NCI-H2081 treated with DMSO at 0.1 percent for 48 hours (cell line): ENCODE measurements at places on chromosomes 11 and 22.

DNA sequence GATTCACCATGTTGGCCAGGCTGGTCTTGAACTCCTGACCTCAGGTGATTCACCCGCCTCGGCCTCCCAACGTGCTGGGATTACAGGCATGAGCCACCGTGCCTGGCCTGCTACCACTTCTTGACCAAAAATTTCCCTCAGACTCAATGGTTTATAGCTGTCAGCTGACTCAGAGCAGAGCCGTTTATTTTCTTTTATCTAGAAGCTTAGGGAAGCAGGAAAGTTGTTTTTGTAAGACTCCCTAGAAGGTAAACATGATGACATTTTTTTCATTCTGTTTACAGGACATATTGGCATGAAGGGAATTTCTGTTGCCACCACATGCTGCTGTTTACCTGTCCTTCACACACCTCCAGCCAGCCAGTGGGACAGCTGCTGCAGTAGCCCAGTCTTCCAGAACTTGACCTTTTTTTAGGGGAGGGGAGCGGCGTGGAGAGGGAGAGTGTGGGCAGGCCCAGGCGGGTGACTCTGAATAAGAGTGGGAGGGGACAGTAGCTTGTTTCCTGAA, 56.1 kb upstream of the PTPRJ start:
- no peak for DNase-seq

- no peak for DNase-seq
These were observed 6.4 kb upstream of the CSRP3 start for GRCh38 chr11:19208181-19208580.

GRCh38 chr11:6497069-6497839, at the start of gene DNHD1:
TSS of gene DNHD1 (plus strand) at chr11:6497280. CDS start at chr11:6498216, 936 bp downstream.
- no peak for DNase-seq

GRCh38 chr11:129427816-129428406, 52.3 kb downstream of the BARX2 start:
- no peak for DNase-seq

- DNase-seq, result no peak
These were observed 12.5 kb upstream of the CHST1 start for GRCh38 chr11:45677770-45678512.

GRCh38 chr11:788009-788640, 1.8 kb downstream of the CEND1 start:
- DNase-seq, result no peak

GRCh38 chr11:86440305-86440716, 65.6 kb downstream of the CCDC81 start:
- no peak for DNase-seq

- no peak for DNase-seq
These were observed 9.6 kb upstream of the RANBP1 start for GRCh38 chr22:20106205-20106848.
